ENCODE measurements at places on chromosomes 16 and 17. TPM values are rescaled to one million over a fixed set of nuclear protein-coding genes. Genes with fewer than 3 reads are reported as not detected.

- no peak for DNase-seq
Measured at GRCh38 chr17:56896968-56897359, 16.9 kb downstream of the TRIM25 start.

The UBB gene
- 1,597 TPM for total RNA-seq

GRCh38 chr17:43780135-43780534 is at the start of gene CFAP97D1:
Gene CFAP97D1, plus strand, starts transcription at chr17:43780435. Its CDS starts 28 bp downstream, at chr17:43780463.
- no peak for DNase-seq

The IL21R gene
- 0.34 TPM for total RNA-seq

DNA sequence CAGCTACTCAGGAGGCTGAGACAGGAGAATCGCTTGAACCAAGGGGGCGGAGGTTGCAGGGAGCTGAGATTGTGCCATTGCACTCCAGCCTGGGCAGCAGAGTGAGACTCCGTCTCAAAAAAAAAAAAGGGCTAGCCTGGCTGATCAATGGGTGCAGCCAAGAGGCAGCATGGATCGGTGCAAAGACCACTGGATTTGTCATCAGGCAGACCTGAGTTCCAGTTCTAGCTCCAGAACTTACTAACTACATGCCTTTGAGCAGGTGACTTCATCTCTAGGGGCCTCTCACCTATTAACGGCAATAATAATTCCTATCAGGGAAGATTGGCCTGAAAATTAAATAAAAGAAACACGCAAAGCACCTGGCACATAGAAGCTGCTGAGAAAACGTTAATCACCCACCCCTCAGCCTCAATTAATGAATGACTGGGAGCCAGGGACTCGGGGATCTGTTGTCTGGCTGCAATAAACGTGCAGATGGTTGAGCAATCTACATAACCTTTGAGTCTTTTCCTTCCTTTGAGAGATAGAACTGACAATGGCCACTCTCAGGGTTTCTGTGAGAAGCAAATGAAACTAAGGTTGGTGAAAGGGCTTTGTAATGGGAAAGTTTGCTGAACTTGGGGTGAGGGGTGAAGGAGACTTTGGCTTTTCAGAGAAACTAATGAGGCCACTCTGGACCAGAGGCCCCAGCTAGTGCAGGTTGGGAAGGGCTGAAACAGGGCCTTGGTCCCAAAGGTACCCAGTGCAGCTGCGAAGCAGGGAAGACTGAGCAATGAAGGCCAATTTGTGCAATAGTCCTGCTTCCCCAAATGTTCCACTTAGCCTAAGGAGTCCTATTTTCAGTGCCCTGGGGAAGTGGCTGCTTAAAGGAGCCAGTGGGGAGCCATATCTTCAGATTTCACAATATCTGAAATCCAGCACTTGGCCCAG is 7.6 kb downstream of the SEZ6L2 start:
- DNase-seq, result no peak

GRCh38 chr16:35306915-35307314 is 1847.5 kb downstream of the TP53TG3F start:
- DNase-seq, result no peak

The GEMIN4 gene
- 55.9 TPM for total RNA-seq

GRCh38 chr16:9102379-9102778 is 10.9 kb downstream of the HAPSTR1 start:
- DNase-seq, result no peak

- DNase-seq, result no peak
Measured at GRCh38 chr16:70774261-70774660, 26.7 kb downstream of the VAC14 start.

DNA sequence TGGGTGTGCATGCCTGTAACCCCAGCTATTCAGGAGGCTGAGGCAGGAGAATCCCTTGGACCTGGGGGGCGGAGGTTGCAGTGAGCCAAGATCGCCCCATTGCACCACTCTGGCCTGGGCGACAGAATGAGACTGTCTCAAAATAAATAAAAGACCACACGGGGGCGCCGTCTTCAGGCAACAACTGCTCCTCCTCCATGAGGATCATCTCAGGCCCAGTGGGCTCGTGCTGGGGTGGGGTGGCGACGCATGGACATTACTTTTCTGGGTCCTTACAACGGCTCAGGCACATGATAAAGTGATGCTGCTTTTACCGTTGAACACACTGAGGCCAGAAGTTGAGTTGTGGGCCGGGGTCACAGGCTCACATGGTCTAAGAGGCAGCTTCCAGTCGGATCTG is 56.2 kb downstream of the PRMT7 start:
- DNase-seq, result no peak

The MT1G gene
- total RNA-seq, result 17.7 TPM

DNA sequence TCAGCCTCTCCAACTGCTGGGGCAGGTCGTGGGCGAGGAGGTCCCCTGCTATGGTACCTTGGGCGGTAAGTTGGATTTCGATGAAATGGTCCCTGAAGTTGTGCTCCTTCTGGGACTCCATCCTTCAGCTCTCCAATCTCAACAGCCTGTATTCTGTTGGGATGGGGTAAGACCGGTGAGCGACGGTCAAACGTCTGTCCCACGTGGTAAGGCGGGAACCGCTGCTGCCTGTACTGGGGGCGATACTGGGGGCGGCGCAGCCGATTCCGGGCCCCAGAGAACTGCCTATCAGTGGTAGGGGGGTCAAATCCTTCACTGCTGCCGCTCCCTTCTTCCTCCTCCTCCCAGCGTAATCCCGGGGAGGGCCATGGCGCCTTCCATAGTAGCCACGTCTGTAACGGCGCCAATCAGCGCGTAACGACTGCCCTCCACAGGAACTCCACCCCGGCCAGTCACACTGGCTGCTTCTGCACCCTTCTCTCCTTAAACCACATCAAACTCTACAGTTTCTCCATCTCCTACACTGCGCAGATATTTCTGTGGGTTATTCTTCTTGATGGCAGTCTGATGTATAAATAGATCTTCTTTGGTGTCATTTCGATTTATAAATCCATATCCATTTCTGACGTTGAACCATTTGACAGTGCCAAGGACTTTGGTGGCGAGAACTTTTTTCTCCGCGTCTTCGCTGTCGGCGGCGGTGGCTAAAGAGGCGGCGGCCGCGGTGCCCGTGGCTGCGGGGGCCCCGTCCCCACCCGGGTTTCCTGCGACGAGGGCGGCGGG is 41.1 kb downstream of the AHSP start:
- peak; percentile 10 for DNase-seq

- no peak for DNase-seq
Measured at GRCh38 chr17:80319999-80320344, 59.3 kb downstream of the RNF213 start.

The RNF222 gene
- total RNA-seq, result not detected

DNA sequence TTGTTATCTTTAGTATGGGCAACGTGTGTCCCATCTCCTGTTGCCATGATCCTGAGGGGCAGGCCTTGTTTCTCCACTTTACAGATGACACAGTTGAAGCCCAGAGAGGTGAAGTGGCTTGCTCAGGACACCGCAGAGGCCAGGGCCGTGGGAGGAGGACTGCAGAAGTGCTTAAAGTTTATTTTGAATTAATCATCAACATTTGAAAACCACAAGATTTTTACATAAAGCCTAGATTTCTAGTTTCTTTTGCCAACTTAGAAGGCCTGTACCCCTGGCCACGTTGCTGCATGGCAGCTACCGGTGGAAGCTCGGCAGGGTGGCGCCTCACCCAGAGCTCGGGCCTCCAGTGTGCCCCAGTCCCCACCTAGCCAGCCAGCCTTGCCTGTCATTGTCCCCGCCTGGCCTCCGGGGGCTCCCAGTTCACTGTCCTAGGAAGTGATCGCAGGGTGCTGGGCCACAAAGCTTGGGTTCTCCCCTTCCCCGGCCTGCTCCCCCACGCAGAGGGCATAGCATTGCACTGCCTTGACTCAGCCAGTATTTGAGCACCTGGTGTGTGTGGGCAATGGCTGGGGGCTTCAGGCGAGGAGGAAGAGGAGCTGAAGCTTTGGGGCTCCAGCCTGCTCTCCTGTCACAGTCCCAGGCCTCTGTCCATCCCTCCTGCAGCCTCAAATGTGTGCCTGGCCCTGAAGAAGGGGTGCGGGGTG is 14.8 kb upstream of the ADCY7 start:
- no peak for DNase-seq

The MEFV gene
- total RNA-seq, result not detected

The FNDC8 gene
- not detected for total RNA-seq

GRCh38 chr16:31248344-31248743 is 11.4 kb upstream of the ITGAM start:
- DNase-seq, result no peak

The KRT20 gene
- not detected for total RNA-seq

The SIRT7 gene
- 18.7 TPM for total RNA-seq

- no peak for DNase-seq
Measured at GRCh38 chr16:13060932-13061331, 159.5 kb downstream of the SHISA9 start.

- no peak for DNase-seq
Measured at GRCh38 chr16:85291302-85292148, 179.3 kb upstream of the CIBAR2 start.

- peak; percentile 81 for DNase-seq
Measured at GRCh38 chr16:23296994-23297393, 5.1 kb upstream of the SCNN1B start.

DNA sequence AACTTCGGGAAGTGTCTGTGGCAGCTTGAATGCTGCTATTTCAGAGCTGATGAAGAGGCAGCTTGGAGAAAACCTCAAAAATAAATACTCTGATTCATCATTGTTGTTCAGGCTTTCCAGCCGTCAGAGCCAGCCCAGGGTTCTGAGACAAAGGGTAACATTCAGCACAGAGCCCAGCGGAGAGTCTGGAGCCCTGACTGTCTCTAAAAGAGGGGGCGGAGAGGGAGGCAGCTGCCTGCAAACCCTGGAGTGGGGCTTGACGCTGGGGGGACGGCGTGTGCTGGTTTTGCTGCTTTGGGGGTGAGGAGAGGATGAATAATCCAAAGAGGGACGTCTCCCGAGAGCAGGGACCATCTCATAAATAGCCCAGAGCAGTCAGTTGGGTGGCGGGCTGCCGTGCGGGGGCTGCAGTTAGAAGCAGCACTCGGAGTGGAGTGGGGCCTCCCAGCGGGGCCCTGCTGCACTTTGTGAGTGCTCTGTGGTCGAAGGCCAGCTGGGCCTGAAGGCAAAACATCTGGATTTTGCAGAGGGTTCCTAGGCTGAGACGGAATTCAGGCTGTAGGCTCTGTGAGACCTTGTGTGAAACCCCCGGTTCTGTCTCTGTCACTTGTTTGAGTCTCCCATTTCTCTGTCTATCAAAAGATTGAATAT is 237.8 kb downstream of the PRKCA start:
- DNase-seq, result peak; percentile 59

DNA sequence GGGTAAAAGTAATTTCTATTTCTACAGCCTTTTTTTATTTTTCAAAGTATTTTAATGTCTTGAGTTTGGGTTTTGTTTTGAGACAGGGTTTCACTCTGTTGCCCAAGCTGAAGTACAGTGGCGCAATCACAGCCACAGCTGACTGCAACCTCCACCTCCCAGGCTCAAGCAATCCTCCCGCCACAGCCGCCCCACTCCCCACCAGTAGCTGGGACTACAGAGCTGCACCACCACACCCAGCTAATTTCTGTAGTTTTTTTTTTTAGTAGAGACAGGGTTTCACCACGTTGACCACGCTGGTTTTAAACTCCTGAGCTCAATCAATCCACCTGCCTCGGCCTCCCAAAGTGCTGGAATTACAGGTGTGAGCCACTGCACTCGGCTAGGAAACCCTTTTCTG is 44.0 kb downstream of the TUBD1 start:
- DNase-seq, result no peak

The ZNF385C gene
- 3.9 TPM for total RNA-seq

DNA sequence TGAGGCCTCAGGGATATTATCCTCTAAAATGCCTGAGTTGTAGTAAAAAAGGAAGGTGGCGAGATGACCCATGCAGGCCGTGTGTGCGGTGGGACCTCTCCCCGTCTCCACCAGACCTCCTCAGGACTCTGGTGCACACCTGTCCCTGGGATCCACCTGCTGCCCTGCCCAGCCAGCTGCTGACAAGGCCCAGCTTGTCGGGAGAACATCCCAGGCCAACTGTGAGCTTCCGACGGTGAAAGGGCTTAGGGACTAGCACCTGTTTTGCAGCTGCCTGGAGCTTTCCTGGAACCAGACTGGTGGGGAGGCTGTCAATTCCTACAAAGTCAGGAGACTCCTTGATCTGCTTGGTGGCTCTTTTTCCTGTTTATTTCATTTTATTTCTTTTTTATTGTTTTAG is 11.6 kb downstream of the IL34 start:
- DNase-seq, result no peak

- DNase-seq, result no peak
Measured at GRCh38 chr16:52755396-52755795, 208.5 kb upstream of the TOX3 start.

DNA sequence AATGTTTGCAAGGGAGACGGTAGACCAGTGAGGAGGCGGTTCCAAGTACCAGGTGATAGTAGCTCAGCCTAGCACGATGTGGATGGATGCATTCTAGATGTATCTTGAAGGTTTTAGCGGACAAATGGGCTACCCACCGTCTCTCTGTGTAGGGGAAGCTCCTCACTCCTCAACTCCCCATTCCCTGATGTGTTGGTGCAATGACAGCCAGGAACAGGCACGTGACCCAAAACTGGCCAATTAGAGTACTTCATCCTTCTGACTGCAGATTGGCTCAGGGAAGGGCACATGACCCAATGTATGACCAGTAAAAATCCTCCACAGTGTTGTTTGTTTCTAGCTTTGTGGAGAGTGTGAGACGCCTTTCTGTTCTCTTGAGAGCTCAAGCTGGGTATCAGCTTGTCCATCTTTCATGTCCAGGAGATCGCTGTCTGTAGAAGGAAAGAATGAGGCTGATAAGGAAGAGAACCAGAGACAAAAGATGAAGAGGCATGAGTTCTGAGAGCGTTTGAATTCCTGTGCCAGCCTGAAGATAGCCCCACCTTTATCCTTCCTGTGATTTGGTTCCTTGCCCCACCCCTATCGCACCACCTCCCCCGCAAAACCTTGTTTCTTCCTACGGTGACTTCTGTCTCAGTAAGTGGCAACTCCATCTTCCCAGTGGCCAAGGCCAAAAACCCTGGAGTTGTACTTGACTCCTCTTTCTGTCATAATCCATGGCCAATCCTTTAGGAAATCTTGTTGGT is 2.3 kb upstream of the BORCS6 start:
- peak; percentile 82 for DNase-seq

The FAM20A gene
- total RNA-seq, result 3.5 TPM

DNA sequence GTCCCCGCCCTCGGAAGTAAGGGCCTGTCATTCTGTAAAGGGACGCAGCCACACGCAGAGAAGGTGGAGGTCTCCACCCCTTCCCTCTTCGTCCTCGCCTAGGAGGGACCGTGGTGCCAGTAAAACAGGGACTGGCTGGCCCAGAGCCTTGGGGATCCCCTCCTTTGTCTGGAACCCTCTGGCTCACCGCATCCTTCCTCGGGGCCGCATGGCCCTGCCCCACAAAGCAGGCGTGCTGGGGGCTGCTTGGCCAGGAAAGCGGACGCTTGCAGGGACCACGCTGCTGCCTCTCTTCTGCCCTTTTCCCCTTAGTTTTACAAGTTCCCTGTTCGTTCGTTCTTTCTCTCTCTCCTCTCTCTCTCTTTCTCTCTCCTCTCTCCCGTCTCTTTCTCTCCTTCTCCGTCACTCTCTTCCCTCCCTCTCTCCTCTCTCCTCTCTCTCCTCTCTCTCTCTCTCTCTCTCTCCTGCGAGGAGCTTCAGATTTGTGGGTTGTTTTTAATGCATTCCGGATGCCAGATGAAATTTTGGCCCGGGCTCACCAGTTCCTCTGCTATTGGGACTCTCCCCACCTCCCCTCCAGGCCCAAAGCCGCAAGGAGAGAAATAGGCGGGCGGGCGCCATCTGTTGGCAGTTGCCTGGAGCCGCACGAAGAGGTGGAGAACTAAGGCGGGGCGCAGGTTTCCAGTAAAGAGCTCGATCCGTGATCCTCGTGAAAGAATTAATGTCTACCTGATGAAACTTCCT is 35.1 kb upstream of the CDRT4 start:
- DNase-seq, result peak; percentile 56
